Activated T-cell treated with anti-CD3 and anti-CD28 coated beads, Interleukin-2, amount 50 U/mL, for 4 hours (primary cell): ENCODE measurements at places on chromosomes 12 and 14.

GRCh38 chr12:10960211-10960610, 21.1 kb upstream of the TAS2R14 start:
- no peak for DNase-seq

- DNase-seq = no peak
These were observed 27.9 kb downstream of the PCNX1 start for GRCh38 chr14:70935135-70935534.

- DNase-seq = no peak
These were observed 252.3 kb upstream of the AVPR1A start for GRCh38 chr12:63403256-63403655.

- DNase-seq = no peak
These were observed 46.9 kb upstream of the CAND1 start for GRCh38 chr12:67222302-67222701.

DNA sequence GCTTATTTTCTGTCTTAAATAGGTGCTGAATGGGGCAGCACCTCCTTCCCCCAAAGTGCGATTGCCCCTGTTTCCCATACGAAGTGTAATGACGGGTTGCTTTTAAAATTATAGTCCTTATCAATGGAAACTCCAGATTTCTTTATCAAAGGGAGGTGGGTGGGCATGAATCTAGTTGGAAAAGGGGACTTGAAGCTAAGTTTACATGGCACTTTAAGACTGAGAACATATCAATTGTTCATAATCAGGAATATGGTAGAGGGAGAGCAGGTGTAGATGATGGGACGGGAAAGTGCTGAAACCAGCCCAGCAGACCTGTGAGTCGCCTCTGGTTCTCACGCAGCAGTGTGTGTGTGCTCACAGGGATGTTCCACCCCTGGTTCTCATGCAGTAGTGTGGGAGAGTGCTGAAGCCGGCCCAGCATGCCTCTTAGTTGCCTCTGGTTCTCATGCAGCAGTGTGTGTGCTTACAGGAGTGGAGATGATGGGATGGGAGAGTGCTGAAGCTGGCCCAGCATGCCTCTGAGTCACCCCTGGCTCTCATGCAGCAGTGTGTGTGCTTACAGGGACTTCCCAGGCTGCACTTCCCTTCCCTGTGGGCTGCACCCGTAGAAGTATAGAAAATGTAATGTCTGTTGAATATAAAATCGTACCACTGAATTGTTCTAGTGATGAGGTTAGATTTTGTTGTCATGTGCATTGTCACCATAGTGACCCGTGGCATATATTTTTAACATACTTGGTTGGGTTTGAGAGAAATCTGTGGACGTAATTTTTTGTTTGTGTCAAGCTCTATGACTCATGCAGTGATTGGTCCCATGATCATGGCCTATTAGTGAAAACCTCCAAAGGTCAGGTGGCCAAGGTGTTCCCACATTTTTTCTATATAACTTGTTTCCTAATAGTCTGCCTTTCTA, 51.6 kb downstream of the GPATCH2L start:
- no peak for DNase-seq

- DNase-seq = no peak
These were observed 2.2 kb upstream of the RPAP3 start for GRCh38 chr12:47707905-47708543.

DNA sequence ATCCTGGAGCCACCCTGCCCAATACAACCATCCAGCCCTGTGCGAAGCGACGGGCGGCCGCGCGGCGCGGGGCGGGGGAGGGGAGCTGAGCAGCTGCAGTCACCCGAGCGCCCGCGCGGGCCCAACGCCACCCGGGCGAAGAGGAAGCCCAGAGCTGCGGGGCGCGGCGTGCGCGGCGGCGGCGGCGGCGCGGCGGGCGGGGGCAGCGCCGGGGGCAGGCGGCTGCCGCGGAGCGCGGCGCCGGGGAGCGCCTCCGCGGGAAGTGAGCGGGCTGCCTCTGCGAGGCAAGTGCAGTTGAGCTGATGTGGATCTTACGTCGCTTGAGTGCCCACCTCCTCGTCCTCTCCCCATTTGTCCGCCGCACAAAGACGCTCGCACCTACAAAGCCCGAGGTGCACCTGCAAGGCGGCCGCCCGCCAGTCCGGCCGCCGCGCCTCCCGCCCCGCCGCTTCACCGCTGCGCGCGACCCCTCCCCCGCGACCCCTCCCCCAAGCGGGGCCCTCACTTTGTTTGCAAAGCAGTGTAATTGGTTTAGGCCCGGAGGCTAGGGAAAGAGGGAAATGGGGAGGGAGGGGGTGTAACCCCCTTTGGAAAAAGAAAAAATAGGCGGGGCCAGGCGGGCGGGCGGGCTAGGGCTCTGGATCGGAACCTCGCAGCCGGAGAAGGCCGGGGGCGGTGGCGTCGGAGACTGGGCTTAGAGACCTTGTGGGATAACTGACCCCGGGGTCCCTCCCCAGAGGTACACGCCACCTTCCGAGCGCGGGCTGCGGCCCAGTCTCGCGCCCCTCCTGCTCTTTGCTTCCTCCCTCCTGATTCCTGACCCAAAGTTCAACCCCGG, at the start of the genes FOXA1 and TTC6:
Gene FOXA1, minus strand, starts transcription at position 279 of the 838 bp plus-strand sequence. Its CDS starts 277 bp downstream, at position 2.
Gene TTC6, plus strand, starts transcription at position 659 of the 838 bp plus-strand sequence. CDS start 26,436 bp downstream, outside the sequence.
- DNase-seq = no peak

DNA sequence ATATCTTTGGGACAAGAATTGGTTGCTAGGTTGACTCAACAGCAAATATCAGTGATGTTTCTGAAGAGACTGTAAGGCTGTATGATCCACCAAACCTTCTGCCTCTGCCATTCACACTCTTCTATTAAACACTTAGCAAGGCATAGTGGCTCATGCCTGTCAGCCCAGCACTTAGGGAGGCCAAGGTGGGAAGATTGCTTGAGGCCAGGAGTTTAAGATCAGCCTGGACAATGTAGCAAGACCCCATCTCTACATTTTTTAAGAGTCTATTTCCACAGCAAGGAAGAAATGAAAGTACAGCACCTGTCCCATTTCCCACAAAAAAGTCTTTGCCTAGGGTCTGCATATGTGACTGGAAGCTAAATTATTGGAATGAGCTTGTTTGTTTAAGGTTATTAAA, 7.8 kb downstream of the ARG2 start:
- DNase-seq = no peak

DNA sequence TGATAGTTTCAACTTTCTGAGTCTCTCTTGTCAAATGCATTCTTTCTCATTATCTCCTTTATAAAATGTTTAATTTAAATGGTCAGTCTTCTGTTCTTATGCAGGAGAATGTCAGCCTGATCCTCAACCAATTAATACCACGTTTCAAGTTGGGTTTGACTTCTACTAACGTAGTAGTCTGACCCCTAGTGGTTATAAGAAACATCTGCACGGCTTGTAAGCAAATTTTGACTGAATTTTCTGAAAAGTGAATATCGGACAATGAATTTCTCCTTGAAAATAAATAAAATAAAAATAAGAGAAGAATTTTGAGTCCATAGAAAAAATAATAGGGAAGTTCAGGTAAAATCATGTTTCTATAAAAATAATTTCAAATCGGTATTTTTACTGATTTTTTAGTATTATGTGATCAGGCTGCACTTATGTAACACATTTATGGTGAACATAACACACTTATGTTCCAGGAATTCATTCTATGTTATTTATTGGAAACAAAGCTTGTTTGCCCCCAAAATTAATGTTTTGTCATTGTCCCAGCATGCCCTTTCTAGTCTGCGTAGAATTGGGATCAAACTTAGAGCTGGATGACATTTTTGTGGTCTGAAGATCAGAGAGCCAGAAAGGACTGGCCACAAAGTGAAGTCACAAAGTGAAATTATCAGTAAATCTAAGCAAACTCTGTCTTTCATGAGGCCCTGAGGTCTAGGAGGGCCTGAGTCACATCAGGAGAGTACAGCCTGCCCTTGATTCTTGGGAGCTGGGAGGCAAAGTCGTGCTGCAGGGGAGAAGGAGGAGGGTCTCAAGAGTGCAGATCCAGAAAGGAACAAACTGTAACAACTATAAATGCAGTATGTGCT, 101.2 kb upstream of the STXBP6 start:
- no peak for DNase-seq

GRCh38 chr14:99644723-99645544, at the start of gene HHIPL1:
HHIPL1 (plus strand) TSS chr14:99645129; CDS start chr14:99645208, 79 bp downstream.
- DNase-seq = no peak

DNA sequence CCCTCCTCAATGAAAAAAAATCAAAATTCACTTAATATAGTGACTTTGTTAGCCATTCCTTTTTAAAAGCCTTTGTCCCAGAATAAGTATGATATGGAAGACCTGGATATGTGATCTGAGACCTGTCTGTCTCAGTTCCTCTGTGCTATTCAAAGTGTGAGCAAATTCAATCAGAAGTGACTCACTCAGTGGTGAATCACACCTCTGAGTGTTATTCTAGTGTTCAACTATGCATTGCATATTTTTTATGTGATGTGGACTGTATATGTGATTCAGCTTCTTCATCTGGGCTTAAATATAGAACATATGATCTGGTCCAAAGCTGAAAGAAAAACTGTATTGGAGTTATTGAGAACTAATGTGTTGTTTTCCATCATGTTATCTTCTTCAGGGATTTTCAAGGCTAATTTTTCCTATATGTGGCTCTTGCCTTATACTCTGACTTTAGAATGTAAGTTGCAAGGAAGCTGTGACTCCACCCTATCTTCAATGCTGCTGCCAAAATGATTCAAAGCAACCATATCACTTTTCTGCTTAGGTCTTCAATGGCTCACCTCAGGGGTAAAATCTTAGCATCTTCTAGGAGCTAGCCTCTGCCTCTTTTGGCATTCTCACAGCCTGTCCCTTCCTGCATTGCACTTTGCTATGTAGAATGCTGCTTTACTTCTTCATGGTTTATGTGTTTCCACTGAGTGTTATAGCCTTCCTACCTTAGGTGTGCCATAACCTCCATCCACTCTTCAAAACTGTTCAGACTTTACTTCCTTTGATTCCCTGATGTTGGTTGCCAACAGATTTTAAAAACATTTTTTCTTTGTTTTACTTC, 169.8 kb downstream of the OTOGL start:
- no peak for DNase-seq

DNA sequence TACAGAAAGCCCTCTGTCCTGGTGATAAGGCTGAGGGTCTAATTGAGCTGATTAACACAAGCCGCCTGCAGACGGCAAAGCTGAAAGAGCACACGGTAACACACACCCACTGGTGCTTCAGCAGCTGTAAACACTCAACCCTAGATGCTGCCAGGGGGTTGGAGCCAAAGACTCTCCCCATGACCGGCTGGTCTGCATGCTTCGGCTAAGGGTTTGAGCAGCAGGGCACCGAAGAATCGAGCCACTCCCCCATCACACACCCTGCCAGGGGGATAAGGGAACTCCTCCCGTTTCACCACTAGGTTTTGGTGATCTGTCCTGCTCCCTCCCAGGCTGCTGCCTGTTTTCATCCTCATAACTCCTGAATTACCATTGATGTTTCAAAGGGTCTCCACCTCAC, 141.0 kb upstream of the OVCH1 start:
- DNase-seq = no peak

DNA sequence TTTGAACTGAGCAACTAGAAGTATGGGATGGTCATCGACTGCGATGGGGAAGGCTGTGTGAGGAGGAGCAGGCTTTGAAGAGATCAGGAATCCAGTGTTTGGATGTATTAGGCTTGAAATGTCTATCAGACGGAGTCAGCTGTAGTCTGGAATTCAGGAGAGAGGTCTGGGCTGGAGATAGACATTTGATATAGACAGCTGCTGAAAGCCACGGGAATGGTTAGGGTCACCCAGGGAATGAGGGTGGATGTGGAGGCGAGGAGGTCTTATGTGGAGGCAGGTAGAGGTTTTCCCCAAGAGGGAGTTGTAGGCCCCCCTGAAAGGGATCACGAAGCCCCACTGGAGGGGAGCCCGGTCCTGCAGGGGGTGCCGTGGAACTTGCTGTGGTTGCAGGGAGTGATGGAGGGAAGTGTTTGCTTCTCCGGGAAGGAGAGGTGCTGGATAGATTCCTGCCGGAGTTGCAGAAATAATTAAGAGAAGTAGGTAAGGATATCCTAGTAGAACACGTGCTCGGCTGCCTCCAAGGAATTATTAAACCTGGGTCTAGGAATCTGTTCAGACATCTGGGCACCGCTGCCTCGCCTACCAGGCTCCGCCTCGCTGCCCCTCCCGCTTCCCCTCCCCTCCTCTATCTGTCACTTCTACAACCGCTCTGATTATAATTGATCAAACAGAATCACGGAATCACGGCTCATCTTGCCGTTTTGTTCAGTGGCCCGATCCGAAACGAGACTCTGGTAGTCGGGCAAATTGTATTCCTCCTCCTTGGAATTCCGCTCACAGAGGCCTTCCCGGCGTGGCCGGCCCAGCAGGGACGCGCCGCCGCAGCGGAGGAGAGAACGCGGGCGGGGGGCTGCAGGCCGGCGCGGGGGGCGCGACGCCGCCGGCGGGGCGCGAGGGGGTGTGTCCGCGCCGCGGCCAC, 826 bp upstream of the CACNA1C start:
- no peak for DNase-seq

DNA sequence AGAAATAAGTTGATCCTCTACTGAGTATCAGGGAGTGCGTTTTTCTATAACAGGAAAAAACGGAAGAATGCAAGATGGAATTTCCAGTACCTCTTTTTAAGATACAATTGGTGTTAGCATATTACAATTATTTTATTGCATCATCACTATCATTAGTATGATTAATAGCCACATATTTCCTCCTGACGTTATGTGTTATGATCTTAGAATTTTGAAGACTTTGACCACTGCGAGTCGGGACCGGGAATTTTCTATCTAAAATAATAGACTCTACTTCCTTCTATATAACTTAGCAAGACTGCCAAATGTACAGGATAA, 679 bp upstream of the SAV1 start:
- no peak for DNase-seq

DNA sequence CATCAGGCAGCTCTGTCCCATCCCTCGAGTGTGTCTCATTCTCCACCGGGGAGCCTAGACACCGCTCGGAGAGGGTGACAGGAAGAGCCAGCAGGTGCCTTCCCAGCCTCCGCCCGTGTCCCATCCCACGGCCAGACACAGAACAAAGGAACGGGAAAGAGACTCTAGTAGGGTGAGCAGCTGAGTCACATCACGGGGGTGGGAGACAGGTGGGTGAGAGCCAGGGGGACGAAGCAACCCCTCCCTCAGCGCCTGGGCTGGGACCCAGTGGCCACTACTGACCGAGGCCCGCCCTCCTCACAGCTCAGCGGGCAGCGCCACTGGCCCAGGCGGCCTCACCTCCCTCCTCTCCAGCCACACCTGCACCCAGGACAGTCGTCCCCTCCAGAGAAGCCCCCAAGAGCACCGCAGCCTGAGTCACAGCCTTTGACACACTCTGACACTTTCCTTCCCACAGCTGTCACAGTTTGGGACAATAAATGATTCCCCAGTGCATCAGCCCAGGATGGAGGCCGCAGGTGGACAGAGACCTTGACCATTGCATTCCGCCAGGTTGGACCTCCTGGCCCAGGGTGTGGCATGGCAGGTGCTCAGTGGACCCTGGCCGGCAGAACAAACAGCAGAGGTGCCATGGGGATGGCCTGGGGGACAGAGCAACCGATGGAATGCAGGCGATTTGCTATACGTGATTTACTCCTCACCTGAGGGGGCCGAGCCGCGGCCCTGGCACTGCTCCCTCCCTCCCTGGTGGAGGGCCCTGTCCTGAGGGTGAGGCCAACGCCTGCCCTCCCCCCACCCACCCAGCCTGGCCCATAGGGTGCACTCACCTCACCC, 45.4 kb upstream of the GALNT9 start:
- DNase-seq = no peak

- no peak for DNase-seq
These were observed 60.1 kb downstream of the CRACR2A start for GRCh38 chr12:3692616-3693365.
